ENCODE measurements at places on chromosomes 1 and 21. TPM values are rescaled to one million over a fixed set of nuclear protein-coding genes. Genes with fewer than 3 reads are reported as not detected.
A peak's percentile ranks its signal among the peaks of the same experiment; 100 is the strongest.

DNA sequence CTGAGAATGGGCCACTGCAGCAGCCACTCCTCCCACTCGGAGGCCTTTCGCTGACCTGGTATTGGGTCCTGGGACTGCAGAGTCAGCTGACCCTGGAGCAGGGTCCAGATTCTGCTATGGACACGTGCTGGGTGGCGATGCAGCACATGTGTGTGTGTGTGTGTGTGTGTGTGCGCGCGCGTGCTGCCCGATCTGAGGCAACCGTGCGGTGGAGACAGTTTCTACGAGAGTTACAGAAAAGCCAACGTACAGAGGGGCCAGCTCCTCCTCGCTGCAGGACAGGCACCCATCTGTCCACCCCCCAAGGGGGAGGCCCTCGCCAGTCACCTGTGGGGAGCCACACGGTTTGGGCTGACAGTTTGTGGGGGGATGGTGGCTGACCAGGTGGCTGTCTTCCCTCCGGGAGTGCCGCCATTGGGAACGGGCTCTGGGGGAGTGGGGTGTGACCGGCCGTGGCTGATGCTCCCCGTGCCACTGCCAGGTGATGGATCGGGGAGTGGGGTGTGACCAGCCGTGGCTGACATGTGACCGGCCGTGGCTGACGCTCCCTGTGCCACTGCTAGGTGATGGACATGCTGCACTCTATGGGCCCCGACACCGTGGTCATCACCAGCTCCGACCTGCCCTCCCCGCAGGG lies 24.0 kb downstream of the CSTB start:
- no peak for DNase-seq

DNA sequence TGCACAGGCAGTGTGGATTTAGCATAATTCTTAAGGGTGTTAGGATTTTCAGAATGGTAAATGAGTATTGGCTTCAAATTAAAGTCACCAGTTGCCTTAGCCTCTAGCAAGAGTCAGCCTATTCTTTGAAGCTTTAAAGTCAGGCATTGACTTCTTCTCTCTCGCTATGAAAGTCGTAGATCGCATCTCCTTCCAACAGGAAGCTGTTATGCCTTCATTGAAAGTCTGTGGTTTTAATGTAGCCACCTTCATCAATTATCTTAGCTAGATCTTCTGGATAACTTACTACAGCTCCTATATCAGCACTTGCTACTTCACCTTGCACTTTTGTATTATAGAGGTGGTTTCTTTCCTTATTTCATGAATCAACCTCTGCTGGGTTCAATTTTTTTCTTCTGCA lies 320.2 kb downstream of the PTPRC start:
- no peak for DNase-seq

DNA sequence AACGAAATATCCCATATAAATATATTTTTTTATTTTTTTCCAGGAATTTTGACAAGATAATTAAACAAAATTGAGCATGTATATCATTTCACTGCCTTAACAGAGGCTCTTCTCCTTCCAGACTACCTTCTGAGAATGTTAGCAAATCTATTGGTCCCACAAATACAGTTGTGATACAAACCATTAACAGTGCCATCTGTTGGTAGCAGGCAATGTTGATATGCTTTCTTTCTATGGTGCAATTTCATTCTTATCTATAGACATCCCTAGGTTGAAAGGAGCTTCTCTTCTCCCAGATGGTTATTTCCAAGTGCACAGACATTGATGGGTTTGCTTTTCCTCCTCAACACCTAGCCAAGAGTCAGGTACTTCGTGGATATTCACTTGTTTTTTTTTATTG lies 303.6 kb downstream of the USH2A start:
- DNase-seq, result peak; percentile 12

DNA sequence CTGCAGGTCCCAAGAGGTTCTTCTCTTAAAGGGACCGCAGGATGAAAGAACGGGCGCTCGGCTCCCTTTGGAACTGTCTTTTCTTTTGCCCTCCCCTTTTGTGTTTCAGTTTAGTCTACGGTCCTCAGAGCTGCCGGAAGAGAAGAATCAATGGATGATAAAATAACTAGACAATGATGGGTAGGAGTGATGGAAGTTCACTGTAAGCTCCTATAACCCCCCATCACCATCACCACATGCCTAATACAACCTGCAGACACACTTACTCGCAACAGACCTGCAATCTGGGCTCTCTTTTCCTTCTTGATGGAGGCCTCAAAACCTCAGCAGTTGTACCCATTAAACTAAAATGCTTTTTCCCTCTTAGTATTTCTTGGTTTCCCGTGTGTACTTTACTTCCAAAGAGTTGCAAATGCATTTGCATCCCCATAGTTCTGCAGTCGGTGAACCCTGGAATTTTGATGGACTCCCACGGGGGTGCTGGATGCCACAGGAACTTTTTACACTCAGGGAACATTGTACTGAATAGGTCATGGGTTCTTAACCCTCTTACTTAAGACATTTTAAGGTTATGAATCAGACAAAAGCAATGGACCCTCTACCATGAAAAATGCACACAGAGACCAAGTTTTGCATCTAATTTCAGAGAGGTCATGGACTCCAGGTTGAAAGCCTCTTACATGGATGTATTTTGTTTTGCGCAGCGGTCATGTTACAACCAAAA lies 633 bp upstream of the RFX5 start:
- DNase-seq, result no peak

DNA sequence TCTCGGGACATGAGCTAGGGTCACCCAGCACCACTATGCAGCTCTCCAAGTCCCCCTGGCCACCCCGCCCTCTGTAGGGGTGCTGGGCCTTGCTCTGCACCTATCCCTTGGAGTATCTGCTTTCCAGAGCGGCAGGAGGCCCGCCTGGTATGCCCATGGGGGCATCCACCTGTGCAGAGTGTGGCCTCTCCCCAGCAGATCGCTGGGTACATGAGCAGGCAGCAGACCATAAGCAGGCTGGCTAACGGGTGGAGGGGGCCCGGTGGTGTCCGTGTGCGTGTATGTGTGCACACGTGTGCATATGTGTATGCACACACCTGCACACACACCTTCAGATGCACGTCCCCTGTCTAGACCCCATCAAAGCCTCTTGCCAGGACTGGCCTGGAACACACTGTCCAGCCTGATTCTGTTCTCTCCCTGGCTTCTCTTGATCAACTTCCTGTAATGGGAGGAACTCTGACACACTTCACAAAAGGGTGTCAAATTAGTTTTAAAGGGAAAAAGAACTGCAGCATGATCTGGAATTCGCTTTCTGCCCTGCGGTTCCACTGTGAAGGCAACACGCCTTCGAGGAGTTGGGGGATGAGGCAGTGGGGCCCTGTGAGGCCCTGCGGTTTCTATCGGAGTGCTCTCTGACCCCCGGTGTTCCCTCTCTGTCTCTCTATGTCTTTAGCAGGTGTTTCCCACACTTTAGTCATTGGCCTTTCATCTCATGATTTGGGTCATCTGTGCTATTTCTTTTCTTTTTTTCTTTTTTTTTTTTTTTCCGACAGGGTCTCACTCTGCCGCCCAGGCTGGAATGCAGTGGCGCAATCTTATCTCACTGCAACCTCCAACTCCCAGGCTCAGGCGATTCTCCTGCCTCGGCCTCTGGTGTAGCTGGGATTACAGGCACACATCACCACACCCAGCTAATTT lies 17.2 kb upstream of the NPHP4 start:
- DNase-seq, result no peak

- DNase-seq, result no peak
Measured at GRCh38 chr1:22681556-22682276, 28.7 kb downstream of the C1QB start.

- DNase-seq, result peak; percentile 84
Measured at GRCh38 chr1:234437423-234438171, 41.4 kb downstream of the TARBP1 start.

Gene AGT
- not detected for total RNA-seq

Gene GBP6
- not detected for total RNA-seq

Gene ZBTB37
- 5.2 TPM for total RNA-seq

Gene IL19
- not detected for total RNA-seq

Gene PLA2G2C
- total RNA-seq, result not detected

Gene AMY1C
- total RNA-seq, result not detected

Gene OR14K1
- not detected for total RNA-seq

Measured in G401 (cell line).